ENCODE measurements at places on chromosomes 16 and 17.

GRCh38 chr17:48961516-48962233 lies 6.7 kb downstream of the GIP start:
- DNase-seq = peak; percentile 70

GRCh38 chr17:48542114-48542656 lies 2.7 kb downstream of the HOXB2 start:
- DNase-seq = no peak

DNA sequence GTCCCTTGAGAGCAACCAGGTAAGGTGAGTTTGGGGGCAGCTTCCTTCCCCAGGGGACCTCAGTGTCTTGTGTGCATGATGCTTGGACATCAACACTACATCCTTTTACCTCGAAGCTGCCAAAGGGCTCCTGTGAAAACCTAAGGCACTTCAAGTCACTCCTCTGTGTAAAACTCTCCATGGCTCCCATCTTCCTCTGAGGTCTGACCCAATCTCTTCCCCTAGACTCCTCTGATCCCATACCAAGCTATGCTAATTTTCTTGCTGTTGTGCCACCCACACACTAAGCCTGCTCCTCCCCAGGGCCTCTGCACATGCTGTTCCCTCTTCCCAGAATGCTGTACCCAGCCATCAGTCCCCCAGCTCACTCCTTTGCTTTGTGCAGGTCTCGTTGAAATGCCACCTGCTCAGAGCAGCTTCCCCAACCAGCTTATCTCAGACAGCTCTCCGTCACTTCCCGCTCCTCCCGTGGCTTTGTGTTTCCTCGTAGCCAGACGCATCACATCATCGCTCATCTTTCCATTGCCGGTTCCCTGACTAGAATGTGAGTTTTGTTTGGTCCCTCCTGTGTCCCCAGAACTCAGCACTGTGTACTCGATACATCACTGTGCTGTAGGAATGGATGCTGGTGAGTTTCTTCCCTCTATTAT lies 78.4 kb downstream of the CNGB1 start:
- DNase-seq = peak; percentile 16

- DNase-seq = no peak
Observed at GRCh38 chr16:57770361-57770760, 31.9 kb downstream of the KIFC3 start.

DNA sequence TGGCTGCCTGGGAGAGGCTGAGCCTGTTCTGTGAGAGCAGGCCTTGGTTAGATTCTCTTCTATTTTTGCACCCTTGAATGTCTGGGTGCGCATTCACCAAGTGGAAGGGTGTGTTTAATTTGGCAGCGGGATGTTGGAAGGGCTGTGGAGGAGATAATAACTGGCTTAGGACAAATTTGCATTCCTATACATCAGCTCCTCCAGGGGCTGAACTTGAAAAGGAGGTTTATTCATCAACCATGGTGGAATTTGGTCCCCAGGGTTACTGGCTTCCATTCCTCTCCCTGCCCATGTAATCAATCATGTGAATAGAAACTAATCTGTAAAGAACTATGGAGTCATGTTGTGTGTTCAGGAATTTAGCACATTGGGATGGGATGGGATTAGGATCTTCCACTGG lies 100.2 kb upstream of the FOXF1 start:
- DNase-seq = no peak

- no peak for DNase-seq
Observed at GRCh38 chr17:57178839-57179238, 77.5 kb upstream of the MSI2 start.

DNA sequence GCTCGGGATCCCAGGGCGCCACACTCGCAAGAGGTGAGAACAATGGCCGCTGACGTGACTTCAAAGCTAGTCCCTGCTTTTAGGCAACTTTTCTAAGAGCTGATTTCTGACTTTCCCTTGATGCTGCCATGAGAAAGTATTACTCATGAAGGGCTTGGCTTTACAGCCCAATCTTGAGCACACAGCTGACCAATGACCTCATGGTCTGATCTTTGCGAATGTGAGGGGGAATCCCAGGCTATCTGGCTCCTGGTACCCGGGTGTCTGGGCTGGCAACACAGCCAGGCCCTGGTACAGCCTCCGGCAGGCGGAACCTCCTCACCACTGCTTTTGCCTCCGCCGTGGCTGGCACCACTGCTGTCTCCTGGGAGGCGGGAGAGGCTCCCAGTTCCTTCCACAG lies 17.5 kb downstream of the NDUFAF8 start:
- DNase-seq = peak; percentile 58

DNA sequence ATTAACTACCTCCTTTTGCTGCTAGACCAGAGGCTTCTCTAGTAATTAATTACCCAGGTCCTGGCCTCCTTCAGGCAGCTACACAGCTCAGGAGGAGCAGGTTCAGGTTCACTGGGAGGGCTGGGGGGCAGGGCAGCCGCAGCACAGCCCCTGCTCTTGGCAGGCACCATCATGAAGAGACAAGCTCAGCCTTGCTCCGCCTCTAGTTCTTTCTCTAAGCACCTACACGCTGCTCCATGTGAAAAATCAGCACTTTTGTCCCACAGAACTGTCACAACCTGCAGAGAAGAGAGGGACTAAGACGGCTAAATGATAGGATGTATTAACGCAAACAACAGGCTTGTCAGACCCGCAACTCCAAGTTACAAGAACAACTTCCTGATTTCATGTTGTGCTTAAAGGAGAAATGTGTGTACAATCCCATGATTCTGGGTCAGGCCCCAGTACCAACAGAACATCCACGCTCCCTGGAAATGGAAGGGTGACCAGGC lies 53.4 kb downstream of the GRB2 start:
- DNase-seq = no peak

DNA sequence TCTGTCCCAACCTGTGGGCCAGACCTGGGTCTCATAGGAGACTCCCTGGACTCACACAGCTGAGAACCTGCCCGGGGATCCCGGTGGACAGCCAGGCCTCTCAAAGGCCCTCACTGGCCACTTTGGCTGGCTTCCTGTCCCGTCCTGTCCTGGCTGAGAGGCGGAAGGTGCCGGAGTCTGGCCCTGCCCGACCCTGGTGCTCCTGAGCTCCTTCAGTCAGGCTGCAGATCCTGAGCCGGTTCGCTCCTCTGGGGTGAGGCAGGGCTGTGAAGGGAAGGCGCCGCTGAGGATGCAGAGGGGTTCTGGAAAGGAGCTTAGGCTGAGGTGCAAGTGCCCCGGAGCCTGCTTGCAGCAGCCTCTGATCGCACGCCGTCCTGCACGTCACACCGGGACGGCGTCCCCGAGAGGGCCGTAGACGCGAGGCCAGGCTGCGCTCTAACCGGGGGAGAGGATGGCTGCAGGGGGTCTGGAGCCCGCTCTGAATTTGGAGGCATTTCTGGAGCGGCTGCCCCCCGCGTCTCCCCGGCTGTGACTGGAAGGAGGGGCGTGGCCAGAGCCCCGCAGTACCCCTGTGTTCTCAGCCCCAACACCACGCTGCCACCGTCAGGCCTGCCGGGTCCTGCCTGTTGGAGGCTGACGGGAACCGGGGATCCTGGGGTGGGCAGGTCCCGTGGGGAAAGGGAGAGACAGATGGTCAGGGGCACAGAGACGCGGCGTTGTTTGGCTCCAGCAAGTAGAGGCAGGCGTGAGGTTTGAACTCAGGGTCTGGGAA lies 4.1 kb downstream of the HGS start:
- no peak for DNase-seq

DNA sequence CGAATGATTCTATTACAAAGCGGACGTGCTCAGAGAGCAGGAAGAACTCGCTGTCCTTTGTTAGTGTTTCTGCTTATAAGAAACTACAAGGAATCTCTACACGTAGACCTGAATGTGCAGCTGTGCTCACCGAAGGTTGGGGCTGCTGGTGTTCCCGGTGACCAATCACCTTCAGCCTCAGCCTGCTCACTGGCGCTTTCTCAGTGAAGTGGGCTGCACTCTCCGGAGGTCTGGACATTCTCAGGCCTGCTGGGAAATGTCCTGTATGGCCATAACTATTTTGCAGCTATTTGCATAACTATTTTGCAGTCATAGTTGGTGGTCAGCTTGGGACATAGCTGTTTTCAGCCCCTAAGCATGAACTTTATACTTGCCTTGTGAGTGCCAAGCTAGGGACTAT lies 9.7 kb upstream of the CIAO3 start:
- no peak for DNase-seq

DNA sequence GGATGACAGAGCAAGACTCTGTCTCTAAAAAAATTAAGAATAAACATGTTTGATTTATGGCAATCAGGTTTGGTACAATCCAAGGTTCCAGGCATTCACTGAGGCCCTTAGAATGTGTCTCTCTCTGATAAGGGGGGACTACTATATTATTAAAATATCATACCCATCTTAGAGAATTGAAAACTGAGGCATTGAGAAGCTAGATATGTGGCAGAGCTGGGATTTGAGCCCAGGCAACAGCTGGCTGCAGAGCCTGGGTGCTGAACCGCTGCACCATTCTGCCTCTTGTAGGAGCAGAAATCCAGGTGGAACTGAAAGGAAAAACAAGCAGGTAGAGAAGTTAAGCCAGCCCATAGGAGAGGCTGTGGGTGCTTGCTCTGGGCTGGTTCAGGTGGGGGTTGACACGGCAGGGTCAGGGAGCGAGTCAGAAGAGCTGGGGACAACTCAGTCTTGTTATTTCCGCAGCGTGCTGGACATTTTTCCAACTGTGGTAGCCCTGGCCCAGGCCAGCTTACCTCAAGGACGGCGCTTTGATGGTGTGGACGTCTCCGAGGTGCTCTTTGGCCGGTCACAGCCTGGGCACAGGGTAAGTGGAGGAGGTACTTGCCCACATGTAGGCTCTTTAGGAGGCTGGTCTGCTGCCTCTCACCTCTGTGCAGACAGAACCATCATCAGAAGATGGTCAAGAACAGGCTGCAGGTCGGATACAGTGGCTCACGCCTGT lies 62.5 kb downstream of the WIPI1 start:
- DNase-seq = no peak

DNA sequence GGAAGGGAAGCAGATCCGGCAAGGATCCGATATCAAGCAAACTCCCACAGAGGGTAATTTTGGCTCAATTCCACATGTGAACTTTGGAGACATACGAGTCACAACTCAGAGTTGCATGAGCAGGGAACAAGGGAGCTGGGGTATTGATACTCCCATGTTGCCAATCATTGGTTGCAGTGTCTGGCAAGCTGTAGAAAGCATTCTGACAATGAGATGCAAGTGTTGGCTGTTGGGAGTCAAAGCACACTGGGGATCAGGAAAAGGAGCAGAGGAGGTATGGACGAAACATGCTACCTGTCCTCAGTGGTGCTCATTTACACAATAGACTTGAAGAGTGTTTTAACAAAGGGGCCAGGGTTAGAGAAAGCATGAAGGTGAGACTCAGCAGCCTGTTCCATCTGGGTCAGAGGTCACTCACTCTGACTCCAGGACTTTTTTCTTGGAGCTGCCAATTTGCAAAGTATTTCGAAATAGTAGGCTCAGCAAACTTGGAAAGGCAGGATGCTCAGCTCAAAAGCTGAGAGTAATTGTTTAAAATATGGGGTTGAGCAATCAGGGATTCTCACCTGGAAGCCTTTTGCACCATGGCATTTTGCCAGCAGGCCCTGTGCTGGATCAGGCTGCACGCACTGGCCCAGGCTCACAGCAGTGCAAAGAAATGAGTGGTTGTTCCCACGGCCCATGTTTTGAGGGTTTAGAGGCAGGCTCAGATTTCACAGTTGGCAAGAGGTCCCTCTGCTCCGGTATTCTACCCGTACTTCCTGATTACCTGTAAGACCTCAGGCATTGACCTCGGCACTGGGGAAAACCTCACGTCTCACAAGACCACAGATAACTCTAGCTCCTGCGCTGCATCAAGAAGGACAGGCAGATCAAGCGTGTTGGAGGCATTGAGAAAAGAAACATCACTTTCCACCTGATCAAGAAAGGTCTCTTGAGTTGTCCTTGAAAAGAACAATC lies 17.6 kb upstream of the NKD1 start:
- no peak for DNase-seq

GRCh38 chr17:40153603-40154236 lies 13.4 kb downstream of the CASC3 start:
- no peak for DNase-seq

DNA sequence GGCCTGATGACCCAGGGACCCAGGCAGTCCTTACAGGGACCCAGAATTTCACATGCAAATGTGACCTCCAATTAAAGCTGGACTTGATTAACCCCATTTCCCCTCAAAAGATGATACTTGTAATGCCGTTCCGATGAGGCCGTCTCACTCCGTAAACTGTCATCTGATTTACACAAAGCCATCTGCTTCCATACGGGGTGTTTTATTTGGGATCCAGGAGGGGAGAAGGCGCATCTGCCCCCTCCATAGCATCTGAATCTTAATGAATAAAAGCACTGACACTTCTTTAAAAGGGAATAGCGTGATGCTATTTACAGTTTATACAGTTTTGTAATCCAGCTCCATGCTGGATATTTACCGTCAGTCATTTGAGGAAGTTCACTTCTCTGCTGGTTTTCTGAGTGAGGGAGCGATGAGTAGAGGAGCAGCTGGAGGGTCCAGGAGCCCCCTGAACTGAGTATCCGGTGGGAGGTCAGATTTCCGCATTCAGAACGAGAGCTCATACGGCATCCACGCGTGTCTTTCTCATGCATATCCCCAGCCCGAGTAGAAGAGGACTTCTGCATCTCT lies 452.7 kb downstream of the WWOX start:
- DNase-seq = no peak

DNA sequence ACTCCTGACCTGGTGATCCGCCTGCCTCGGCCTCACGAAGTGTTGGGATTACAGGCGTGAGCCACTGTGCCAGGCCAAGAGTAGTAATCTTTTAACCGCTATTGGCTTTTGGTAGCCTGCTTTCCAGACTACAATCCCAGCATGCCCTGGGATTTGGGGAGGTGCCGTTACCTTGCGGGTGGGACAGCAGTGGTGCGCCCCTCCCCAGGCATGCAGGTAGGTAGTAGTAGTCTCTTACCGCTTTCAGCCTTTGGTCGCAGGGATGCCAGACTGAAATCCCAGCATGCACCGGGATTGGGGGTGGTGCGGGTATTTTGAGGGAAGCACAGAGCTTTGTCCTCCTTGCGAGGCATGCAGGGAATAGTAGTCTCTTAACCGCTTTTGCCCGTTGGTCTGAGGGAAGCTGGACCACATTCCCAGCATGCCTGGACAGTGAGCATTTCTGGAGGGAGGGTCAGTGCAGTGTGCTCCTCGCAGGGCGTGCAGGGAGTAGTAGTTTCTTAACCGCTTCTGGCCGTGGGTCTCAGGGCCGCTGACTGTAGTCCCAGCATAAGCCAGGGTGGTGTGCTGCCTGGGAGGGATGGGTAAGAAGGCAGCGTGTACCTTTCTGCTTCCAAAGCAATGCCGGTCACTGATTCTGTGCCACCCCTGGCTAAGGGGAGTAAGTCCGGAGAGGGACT lies 1686.8 kb downstream of the TP53TG3F start:
- no peak for DNase-seq

GRCh38 chr17:72518159-72518732 lies 397.4 kb downstream of the SOX9 start:
- no peak for DNase-seq

- no peak for DNase-seq
Observed at GRCh38 chr16:59030923-59031485, 296.9 kb upstream of the GOT2 start.

GRCh38 chr16:17152311-17152710 lies 318.4 kb downstream of the XYLT1 start:
- no peak for DNase-seq

DNA sequence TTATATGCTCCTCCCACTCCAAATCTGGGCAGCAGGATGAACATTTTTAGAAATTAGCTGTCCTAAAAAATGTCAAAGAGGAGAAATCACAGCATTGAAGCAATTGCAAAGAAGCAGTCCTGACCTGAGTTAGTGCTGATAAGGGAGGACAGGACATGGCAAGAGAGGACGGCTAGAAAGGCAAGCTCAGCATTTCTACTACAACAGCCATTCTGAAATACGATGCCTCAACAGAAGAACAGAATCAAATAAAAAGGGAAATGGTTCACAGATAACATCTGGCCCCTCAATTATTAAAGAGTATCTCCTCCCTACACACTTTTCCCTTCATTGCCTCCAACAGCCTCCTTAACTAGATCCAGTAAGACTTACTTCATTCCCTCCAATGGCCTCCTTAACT lies 18.3 kb downstream of the VPS53 start:
- DNase-seq = no peak
